ENCODE measurements at places on chromosomes 2 and 18.
A peak's percentile ranks its signal among the peaks of the same experiment; 100 is the strongest.

DNA sequence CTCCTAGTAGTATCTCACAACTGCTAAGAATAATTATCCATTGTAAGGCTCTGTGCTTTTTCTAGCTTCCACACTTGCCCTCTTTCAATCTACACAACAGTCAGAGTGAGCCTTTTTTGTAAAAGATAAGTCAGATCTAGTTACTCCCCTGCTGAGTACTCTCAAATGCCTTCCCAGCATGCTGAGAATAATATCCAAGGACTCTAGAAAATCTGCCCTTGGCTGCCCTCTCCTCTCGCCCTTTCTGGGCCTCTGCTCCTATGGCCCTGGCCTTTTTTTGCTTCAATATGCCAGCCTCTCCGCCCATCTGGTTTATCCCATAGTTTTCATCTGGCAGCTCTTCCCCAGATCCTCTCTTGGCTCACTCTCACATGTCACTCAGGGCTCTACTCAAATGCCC, 455.9 kb upstream of the UBE2E3 start:
- no peak for DNase-seq

DNA sequence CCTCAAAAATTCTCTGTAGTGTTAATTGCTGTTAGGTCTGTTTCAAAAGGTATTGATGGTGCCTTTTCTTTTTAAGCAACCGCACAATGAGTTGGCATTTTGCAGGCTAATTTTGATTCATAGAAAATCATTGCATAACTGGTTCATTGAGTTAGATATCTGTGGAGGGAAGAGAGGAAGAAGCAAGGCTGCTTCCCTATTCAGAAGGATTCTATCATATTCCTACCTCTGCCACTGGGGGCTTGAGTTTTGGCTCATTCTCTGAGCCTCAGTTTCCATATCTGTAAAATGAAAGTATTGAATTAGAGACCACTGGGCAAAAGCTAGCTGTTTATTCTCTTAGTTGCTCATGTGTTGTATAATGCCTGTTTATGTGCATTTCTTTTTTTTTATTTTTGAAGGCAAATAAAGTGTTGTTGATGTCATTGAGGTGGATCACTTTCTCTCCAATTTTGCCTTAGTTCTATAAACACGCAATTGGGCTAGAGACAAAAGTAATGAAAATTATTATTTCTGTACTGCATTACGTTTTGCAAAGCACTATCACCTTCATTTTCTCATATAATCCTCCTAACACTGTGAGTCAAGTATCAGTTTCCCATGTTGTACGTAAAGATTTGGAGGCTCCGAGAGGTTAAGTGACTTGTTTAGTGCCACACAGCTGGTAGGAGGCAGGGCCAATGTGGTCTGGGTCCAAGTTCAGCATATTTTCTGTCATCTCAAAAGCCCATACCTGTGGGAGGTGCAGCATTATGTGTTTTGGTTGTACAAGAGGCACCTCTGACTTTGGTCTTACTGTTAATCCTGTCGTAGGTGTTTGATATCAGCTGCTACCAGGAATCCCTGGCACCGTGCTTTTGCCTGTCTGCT, 5.9 kb downstream of the TRIB2 start:
- no peak for DNase-seq

DNA sequence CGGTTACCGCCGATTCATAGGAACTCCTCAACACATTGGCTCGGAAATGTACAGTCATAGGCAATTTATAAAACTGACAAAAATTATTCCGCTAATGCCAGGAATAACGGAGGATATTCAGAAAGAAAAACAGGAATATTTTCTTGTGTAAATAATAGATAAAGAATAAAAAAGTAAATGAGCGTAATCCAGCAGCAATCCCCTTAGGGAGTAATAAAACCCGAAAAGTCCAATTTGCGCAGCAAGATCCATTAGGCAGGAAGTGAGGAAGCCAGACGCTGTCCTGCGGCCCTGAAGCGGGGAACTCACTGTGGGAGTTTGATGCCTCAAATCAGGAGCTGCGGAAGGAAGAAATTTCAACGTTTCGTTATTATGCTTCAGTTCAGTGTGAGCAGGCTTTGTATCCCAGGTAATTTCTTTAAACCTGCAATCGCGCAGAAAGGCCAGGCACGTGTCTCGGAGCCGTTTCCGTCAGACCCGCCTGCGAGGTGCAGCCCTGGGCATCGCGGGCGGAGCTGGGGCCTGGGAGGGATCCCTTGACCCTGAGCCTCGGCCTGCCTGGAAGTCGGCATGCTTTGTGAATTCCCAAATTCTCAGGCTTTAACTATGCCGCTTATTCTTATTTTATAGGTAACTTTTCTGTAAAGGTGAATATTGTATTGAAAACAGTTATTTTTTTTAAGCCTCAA, 180.9 kb upstream of the ALKAL2 start:
- no peak for DNase-seq

DNA sequence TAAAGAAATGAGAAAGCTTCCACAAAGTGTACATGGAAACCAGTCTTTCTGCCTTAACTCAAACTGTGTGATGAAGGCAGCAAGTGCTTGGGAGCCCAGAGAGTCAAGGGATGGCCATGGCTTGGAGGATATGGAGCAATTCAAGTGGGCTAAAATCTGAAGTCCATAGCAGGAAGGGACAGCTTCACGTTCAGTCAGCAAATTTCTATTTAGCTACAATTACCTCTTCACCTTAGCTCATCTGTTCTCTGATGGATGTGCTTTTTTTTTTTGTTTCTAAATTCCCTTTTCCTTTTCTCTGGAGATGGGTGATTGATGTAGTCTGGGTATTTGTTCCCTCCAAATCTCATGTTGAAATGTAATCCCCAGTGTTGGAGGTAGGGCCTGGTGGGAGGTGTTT, 4.9 kb upstream of the IL1A start:
- DNase-seq, result no peak

GRCh38 chr2:99571954-99572353, 82.1 kb upstream of the REV1 start:
- no peak for DNase-seq

GRCh38 chr2:171330155-171330956, 103.4 kb downstream of the METTL8 start:
- DNase-seq, result no peak

DNA sequence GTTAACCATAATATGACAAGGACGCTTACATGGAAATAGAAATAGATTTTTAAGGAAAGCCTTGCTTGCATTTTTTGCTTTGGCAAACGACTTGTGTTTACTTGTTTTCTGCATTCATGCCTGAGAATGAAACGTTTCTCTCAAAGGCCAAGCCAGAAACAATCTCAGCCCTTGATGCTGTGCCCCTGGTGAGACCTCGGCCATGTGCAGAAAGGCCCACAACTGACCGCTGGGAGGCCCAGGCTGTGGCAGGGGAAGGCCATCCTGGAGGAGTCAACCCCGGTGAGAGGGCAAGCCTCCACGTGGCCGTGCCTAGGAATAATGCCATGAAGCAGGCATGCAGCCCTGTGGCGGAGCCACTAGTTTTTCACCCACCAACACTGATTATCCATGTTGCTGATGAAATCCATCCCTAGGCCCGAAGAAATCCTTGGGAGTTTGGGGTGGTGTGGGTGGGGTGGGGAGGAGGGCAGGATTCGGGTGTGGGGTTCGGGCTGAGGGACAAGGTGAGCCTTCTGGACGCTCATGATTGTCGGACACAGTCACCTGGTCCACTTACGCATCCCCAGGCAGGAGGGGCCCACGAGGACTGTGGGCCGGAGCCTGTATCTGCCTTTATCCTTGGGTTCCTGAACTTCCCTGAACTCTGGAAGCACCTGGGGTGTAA, 107.6 kb upstream of the APCDD1 start:
- DNase-seq, result no peak

- no peak for DNase-seq
Measured at GRCh38 chr2:239606741-239607516, 206.1 kb upstream of the HDAC4 start.

GRCh38 chr2:464562-465309, 176.8 kb upstream of the ALKAL2 start:
- DNase-seq, result no peak

GRCh38 chr2:218039171-218039570, 29.9 kb upstream of the RUFY4 start:
- no peak for DNase-seq

DNA sequence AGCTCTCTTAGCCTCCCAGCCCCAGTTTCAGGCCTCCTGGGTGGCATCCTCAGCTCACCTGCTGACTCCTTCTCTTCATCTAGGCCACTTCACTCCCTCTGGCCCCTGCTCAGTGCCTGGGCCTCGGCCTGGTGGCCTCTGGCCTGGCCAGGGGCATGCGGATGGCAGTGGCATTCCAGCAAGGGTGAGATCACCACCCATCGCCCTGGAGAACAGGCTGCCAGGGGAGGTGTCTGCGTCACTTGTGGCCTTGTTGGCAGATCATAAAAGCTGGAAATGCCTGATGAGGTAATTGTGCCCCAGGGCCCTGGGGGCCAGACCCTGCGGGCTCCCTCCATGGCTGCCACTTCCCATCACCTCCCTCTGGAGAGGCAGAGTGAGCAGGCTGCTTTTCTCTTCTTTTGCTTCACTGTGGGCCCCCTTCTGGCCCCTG, 72.5 kb upstream of the SMAD2 start:
- peak; percentile 63 for DNase-seq

- no peak for DNase-seq
Measured at GRCh38 chr2:101238930-101239759, 13.5 kb upstream of the CNOT11 start.

DNA sequence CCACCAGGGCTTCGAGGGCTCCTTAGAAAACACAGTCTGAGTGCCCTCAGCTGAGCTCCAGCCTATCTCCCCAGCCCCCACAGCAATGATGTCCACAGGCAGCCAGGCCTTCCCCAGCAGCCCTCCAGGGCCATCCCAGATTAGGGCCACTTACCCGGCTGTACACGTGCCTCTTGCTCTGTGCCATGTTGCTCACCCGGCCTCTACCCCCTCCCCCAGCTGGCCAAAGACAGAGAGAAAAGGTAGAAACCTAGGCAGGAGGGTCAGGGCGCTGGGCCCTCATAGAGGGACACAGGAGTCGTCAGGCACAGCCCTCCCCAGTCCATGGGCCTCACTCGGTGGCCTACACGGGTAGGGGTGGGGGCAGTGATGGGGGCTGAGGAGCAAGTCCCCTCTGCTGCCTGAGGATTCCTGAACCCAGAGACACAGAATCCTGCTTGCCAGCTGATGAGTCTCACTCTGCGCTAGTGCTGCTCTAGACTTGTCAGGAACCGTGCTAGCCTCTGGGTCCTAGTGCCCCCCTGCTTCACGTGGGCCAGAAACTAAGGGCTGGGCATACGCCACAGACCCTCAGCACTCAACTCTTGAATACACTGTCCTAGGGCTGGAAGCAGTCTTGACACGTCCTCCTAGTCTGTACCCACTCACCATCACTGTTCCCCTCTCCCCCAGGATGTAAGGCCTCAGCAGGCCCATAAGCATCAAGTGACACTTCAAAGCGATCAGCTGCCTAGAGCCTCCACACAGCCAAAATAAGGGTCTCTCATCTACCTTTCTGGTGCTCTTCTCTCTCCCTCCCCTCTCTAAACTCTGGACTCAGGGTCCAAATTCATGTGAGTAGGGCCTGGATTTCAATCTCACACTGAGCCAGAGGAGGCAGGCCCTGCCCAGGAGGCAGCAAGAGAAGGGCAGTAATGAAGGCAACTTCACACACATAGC, at the start of gene DCTN1:
Gene DCTN1 (minus strand): TSS at position 461 of the 939 bp plus-strand sequence. CDS start 274 bp downstream, at position 187.
- DNase-seq, result peak; percentile 23

DNA sequence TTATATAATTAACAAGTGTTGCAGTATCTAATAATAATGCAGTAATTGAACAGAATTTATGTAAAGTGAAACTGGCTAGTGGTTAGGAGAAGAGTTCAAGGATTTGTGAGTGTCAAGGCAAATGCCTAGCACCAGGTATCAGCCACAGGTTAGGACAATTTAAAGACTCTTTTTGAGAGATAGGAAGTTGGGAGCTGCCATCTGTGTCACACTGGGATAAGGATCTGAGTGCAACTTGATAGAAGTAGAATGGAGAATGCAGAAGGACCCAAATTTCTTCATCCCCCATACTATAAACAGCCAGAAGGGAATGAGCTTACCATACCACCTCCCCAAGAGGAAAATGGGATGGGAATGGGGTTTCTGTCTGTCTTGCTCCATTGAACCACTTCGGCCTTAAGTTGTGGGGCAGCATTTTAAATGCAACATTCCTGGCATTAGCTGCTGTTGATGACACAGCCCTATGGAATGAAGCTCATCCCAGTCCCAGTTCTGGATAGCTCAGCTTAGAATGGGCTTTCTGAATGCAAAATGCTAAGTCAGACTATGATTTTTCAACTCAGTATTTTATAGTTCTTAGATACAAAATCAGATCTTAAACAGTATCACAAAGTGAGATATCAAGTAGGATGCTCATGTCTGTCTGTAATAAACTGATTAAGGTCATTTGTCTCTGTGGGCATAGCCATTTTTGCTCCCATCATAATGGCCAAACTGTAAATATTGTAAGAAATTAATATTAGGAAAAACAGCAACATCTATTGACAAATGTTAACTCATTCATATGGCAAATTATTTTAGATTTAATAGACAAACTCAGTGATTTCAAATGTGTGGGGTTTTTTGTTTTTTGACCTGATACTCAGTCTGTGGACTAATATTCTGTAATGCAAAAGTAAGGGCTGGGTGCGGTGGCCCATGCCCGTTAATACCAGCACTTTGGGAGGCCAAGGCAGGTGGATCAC, 44.0 kb downstream of the GPR155 start:
- DNase-seq, result peak; percentile 32

DNA sequence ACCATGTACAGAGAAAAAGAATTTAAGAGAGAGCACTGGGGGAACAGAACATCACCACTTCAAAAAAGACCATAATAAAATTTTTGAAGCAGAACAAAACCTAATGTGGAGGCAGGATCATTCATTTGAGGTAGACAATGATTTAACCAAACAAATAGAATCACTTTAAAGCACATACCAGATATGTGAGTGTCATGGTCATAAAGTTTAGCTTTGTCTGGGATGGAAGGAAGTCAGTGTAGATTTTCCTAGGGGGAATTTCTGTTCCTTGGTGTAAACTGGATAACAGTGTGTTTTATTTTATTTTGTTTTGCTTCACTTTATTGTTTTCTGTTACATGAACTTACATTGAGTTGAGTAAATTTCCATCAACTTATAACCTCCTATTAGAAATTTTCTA, 120.8 kb downstream of the CRIM1 start:
- no peak for DNase-seq

DNA sequence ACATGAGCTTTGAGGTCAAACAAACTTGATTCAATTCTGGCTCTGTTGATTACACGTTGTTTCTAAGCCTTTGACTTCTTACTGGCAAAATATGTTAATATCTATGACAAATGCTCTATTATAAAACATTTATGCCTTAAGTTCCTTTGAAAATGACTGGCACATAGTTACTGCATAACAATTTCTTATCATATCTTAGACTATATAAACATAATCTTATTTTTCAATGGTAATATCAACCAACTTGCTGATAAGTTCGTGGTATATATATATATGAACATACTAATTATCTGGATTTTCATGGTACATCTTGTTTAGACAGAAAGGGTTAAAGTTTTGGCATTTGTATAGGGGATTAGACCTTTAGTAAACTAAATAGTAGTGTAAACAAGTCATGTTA, 645.6 kb upstream of the ZNF804A start:
- no peak for DNase-seq

DNA sequence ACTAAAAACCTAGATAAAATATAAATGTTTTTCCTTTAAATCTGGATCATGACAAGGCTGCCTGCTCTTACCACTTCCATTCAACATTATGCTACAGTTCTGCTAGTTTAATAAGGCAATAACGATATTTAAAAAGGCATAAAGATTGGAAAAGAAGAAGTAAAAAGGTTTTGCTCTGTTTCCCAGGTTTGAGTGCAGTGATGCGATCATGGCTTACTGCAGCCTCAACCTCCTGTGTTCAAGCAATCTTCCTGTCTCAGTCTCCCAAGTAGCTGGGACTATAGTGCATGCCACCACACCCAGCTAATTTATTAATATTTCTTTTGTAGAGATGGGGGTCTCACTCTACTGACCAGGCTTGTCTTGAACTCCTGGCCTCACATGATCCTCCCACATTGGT, 40.8 kb downstream of the PROKR1 start:
- DNase-seq, result no peak

- DNase-seq, result no peak
Measured at GRCh38 chr2:43309935-43310334, 83.5 kb upstream of the ZFP36L2 start.
